Activated naive CD4-positive, alpha-beta T cell (primary cell): ENCODE measurements at places on chromosomes 12 and 14.

DNA sequence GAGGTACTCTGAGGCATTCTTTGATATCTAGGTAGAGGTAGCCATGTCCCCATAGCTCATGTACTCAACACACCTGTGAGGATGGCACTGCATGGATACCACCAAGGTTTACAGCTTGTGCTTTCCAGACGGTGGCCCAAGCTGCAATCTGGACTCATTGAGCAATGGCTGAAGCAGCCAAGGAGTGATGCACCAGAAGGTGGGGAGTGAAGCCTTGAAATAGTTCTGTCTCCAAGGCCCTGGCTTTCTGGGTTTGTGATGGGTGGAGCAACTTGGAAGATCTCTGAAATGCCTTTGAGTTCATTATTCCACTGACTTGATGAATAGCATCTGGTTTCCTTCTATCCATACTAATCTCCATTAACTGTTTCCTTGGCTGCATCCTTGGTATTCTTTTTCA, 290.0 kb upstream of the NOVA1 start:
- no peak for DNase-seq

DNA sequence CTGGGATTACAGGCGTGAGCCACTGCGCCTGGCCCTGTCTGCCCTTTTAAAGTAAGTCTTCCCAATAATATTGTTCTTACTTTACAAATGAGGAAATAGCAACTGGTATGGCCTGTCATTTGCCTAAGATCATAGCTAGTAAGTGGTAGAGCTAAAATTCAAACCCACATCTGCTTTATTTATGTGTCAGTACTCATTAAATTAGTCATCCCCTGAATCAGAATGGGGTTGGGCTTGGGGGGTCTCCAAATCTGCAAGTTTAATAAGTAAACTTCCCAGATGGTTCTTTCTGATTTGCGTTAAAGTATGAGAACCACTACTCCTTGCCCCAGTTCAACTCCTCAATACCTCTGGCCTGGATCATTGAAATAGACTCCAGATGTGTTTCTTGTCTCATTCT, 96.2 kb downstream of the FAR2 start:
- DNase-seq: no peak

- DNase-seq: no peak
Measured at GRCh38 chr12:69996722-69997121, 171.7 kb downstream of the MYRFL start.

GRCh38 chr12:26264215-26264838, 69.0 kb downstream of the SSPN start:
- DNase-seq: no peak

DNA sequence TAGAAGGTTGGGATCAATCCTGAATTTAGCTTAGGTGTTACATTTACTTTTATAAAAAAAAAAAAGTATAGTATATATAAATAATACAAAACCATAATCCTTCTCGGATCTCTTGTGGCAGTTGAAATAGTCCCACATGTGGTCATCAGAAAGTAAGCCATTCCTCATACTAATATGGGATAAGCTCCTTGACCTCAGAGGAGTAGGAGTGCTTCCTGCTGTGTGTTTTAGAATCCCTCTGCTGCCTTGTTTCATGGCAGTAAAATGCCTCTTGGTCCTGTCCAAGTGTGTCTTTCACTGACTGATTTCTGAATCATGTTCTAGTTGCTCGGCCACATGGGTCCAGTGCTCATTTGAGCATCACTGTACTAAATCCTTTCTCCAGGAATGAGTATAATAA, 117.0 kb downstream of the NTN4 start:
- no peak for DNase-seq

- DNase-seq: no peak
Measured at GRCh38 chr14:101854366-101854765, 92.9 kb downstream of the PPP2R5C start.

DNA sequence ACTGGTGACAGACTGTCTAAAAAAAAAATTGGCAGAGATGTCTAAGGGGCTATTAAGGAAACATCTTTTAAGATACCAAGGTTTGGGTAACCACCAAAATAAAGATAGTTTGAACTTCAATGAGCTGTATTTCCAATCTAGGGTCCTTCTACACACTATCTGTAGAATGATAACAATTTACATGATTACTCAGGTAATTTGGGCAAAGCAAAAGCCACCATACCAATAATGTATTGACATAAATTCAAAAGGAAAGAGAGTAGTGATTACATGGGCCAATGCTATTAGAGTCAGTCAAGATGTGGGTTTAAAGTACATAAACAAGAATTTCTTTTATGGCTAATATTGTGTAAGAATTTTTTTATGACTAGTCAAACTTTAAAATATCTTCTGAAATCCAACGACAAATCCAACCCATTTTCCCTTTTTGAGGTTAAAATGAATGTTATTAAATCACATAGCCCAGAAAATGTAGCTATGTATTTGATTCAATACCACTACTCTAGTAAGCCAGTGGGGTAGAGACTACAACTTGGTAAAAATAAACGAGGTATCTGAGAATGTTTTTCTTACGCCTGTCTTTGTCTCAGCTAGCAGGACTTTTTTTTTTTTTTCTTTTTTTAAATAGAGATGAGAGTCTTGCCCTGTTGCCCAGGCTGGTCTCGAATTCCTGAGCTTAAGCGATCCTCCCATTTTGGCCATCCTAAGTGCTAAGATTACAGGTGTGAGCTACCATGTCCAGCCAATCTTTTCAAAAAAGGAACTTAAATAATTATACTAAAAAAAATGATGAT, 10.4 kb downstream of the PNN start:
- no peak for DNase-seq
